Stimulated activated CD8-positive, alpha-beta memory T cell treated with anti-CD3 and anti-CD28 coated beads, Interleukin-15, amount 100 ng/mL, for 48 hours (primary cell): ENCODE measurements at places on chromosomes 11 and 22.
A peak's percentile ranks its signal among the peaks of the same experiment; 100 is the strongest.

- DNase-seq: no peak
Measured at GRCh38 chr11:124656774-124657630, 16.5 kb downstream of the SIAE start.

DNA sequence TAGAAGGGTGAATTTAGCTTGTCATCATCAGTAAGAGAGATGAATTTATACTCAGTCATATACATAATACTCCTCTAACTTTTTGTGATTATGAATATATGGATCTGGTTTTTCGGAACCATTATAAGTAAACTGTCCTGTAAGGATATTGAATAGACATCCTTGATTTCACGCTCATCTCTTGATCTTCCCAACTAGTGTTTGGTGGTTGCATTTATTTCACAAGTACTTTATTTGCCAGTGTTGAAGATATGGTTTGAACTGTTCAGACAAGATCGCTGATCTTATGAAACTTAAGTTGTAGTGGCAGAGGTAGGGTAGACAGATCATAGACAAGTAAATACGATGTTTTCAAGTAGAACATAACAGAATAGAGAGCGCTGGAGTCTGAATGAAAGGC is 3.0 kb downstream of the FBXO7 start:
- no peak for DNase-seq

DNA sequence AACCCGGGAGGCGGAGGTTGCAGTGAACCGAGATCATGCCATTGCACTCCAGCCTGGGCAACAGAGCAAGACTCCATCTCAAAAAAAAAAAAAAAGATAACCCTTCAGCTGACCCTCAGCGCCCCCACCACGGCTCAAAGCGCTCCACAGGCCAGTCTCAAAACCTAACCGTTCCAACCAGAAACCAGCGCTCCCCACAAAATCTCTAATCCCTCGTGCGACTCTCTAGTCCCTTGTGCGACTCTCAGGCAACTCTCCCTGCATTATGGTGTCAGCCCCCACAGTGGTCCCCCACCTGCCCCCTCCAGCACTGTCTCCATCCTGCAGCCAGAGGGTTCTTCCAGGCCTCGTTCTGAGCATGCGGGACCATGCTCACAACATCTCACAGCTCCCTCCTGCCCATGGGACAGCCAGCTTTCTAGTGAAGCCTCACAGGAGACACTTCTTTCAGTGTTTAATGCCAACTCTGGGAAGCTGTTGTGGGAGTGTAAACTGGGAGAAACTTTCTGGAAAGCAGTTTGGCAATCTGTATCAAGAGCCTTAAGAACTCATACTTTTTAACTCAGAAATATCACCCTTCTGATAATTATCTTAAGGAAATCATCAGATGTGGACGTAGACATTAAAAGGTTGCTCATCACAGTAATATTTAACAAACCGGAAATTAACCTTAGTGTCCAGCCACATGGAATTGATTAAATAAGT is 4.2 kb upstream of the RASGRP2 start:
- DNase-seq: no peak

- DNase-seq: no peak
Measured at GRCh38 chr11:20658135-20658534, 11.3 kb upstream of the NELL1 start.

DNA sequence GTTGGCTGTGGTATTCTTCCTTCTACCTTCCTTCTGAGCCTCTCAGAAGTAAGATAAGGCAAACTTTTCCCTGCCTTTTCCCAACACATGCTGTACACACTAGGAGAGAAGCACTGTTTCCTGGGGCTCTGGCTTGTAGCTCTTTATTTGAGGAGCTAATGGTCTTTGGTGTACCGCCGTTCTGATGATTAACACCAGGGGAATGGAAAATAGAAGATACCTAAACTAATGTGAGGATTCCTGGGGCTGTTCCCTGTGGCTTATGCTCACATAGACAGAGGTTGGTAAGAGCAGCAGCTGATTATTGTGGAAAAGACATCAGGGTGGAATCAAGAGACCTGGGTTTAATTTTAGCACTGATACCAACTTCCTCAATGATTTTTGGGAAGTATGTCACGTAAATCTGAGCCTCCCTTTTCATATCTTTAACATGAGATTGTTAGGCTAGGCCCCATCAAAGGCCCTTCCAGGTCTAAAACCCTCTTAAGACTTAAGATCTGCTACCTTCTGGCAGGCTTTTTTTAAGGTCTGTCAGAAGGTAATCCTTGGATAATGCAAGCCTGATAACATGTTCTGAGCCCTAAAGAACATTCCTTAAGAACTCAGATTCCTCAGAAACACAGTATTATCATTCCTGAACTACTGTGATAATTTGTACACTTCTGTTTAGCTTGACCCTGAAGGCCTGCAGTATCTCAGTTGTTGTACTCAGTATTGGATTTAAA is 24.8 kb upstream of the RCE1 start:
- DNase-seq: no peak

GRCh38 chr11:223884-224283 is 12.3 kb downstream of the SIRT3 start:
- DNase-seq: no peak

- DNase-seq: no peak
Measured at GRCh38 chr22:43168471-43169309, 17.3 kb downstream of the TSPO start.

- peak; percentile 77 for DNase-seq
Measured at GRCh38 chr22:41403532-41404318, 22.0 kb downstream of the TEF start.

DNA sequence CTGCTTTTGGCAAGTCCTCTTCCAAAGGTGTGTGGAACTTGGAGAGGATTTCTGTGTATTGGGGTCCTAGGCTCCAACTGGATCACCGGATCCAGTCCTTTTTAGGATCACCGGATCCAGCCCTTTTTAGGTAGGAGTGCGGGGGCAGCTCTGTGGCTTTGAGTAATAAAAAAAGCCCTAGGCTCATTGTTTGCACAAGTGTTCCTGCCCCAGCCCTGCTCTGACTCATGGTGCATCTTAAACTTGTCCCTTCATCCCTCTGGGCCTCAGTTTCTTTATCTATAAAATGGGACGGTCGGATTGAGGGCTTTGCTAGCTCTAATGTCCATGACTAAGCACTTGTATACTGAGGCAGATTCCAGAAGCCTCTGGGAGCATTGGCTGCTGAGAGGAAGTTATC is 22.7 kb upstream of the CD44 start:
- DNase-seq: no peak

- no peak for DNase-seq
Measured at GRCh38 chr11:121933694-121934093, 182.3 kb downstream of the BLID start.

DNA sequence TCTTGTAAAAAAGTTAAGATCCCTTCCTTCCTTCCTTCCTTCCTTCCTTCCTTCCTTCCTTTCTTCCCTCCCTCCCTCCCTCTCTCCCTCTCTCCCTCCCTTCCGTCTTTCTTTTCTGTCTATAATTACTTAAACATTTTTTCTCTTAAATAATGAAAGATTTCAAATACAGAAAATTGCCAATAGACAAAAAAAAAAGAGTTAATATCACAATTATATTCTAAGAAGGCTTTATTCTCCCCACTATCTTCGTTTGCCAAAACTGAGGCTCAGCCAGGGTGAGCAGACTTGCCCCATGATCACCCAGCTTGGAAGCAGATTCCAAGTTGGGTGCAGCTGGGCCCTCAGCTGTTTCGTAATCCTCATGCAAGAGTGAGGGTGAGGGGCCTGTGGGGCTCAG is 327 bp upstream of the CACNA1I start:
- DNase-seq: no peak

- DNase-seq: no peak
Measured at GRCh38 chr11:71165771-71166170, 86.6 kb downstream of the SHANK2 start.
